CD4-positive, alpha-beta T cell (primary cell): ENCODE measurements at places on chromosomes 12 and 14.

GRCh38 chr12:28440081-28440608 is 249.9 kb downstream of the CCDC91 start:
- DNase-seq = no peak

DNA sequence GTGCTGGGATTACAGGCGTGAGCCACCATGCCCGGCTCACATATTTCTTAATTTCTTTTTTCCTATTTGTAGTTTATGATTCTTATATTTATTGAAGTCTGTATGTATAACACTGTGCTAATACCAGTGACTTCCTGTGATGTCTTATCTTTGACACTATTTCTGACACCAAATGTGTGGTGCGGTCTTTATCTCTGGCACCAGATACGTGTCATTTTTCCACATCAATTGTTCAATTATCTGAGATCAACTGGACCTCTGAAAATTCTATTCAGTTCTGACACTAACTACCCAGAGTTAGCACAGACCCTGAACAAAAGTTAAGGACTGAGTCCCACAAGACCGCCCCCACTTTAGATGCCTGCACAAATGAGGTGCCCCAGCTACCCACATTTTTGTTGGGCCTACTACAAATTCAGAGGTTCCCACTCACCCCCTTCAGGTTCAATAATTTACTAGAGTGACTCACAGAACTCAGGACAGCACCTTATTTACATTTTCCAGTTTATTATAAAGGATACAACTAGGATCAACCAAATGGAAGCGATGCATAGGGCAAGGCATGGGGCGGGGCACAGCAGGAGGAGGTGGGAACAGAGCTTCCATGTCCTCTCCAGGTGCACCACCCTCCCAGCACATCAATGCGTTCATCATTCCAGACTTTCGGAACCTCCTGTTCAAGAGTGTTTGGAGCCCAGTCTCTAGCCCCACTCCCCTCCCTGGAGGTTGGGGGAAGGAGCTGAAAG is 11.6 kb upstream of the SRSF9 start:
- peak; percentile 32 for DNase-seq

- DNase-seq = no peak
Measured at GRCh38 chr12:104734541-104735095, 223.5 kb downstream of the SLC41A2 start.

DNA sequence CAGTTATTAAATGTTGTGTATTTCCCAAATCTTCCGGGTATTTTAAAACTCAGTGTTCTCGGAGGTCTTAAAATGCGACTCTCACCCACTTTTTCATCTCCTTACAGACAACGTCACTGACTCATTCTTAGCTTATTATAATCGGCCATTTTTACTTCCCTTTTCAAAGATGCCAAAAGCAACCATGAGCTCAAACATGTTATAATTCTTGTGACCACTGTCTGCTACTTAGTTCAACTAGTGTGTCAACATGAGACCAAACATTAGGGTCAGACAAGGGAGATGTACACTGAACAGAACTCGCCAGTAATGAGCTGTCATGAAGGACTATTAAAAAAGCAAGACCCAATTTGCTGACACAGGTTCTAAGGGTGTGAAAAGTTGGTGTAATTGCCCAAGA is 4.2 kb upstream of the GRIP1 start:
- DNase-seq = no peak

- DNase-seq = no peak
Measured at GRCh38 chr14:101457301-101457935, 103.9 kb upstream of the DIO3 start.

DNA sequence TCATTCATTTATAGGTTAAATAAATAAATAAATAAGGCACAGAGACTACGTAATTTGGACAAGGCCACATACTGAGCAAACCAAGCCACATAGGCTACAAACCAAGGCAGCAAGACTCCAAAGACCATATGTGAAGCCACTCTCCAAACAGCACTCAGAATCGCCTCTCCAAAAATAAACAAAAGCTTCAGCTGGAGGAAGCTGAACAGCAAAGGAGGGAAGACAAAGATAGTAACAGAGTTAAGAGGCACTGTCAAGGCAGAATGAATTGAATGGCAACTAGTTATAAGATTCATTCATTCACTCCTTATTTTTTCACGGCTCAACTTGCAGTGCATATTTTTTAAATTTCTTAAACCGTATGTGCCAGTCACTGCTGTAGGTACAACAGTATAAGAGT is 200.5 kb upstream of the GRIP1 start:
- no peak for DNase-seq

- no peak for DNase-seq
Measured at GRCh38 chr12:113818833-113819232, 147.3 kb downstream of the RBM19 start.

DNA sequence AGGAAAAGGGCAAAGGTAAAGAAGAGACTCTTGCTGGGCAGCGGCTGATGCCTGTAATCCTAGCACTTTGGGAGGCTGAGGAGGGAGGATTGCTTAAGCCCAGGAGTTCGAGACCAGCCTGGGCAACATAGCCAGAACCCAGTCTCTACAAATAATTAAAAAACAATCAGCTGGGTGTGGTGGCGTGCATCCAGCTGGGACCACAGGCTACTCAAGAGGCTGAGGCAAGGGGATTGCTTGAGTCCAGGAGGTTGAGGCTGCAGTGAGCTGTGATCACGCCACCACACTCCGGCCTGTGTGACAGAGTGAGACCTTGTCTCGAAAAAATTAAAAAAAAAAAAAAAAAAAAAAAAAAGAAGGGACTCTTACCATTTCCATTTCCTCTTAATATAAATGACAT is 100.4 kb upstream of the USP44 start:
- DNase-seq = no peak

DNA sequence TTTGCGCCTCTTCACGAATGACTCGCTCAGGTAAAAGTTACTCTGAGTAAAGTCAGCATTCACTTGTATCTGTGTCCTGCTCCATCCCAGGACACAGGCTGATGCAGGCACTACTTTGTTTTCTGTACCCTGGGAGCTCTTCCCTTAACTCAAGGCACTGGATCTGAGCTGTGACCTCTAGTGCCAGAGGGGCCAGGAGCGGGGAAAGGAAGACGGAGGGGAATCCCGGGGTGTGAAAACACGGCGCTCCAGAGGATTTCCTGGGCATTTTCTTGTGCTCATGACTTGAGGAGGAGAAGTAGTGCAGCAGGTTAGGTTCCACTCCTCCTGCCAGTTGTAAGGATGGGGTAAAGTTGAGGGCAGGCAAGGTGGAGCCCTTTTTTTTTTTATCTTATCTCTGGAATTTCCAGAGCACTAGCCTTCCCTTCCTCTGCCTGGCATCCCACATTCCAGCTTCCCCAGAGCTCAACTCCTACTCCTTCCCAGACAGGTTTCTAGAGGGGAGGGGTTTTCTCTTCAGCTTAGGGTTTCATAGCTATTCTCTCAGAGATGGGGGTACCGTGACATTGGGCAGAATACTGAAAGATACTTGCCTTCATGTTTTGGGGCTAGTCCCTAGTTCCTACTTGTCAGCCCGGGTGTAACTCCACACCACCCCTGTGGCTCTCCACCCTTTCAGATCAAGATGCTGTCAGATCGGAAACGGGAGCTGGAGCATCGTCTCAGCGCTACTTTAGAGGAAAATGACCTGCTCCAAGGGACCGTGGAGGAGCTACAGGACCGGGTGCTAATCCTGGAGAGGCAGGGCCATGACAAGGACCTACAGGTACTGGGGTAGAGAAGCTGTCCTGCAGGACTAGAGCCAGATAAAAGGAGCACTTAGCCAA is 52.3 kb downstream of the RAB35 start:
- no peak for DNase-seq

DNA sequence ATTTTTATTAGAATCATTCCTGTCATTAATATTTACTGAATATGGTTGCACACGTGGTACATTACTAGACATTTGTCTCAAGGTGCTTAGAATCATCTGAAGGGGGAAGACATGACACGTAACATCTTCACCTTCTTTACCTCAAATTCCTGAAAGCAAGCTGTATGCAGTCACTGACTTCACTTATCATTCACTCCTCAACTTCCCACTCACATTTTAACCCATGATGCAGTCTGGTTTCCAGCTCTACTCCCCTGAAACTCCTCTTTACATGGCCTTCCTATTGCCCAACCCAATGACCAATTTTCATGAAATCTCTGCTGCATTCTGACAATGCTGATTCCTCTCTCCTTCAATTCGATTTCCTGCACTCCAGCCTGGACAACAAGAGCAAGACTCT is 5.8 kb upstream of the PSMC6 start:
- DNase-seq = no peak

DNA sequence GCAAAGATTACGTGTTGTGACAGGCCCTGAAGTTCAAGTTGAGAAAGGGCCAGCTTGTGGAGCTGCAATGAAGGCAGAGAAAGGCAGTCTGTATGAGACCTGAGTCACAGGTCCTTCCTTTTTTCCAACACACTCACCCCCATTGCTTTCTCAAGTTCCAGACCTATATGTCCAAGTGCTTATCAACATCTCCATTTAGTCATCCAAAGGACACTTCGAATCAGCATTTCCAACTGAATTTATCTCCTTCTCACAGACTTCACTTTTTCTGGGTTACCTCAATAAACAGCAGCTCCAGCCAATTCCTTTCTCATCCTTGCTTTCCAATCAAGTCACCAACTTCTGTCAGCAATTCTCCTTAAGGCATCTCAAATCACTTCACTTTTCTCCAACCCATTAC is 56.4 kb upstream of the KIF21A start:
- DNase-seq = no peak

DNA sequence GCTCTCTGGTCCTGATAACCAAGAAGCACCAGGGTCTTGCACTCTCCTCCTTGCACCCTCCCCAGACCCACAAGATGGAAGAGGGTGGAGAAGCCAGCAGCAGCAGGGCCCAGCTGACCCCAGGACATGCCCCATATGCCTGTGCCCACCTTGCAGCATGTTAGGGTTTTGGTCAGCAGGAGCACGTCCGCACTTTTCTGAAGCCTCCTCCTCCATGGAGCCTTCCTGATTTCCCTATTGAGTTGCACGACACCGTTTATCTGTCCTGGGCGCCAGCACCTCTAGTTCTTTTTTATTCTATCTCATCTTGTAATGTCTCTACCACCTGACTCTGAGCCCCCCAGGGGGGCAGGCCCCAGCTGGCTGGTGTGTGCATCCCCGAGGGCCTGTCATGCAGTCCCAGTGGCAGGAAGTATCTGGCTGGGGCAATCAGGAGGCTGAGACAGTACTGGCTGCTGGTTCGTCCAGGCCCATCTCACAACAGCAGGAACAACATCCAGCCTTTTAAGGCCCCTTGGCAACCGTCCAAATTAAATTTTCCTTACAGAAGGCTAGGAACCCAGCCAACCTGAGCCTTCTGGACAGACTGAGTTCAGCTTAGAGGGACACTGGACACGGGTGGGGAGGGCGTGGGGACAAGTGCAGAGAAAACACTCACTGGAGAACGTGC is 39.6 kb downstream of the CCDC85C start:
- no peak for DNase-seq

DNA sequence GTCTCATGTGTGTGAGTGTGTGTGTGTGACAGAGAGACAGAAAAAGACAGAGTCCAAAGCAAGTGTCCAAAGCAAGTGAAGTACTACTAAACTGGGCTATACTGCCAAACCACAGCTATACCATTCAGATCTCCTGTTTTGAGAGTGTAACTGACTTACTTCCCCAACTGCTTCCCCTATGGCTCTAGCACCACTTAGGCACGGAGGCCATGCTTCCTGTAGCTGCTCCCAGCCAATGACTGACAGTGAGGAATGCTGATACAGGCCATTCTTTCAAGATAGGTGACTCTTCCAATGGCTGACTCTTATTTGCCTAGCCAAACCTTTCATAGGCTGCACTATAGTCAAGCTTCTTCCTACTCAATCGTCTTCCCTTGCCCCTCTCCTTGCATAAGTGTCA is 393.2 kb downstream of the BCAT1 start:
- DNase-seq = no peak

DNA sequence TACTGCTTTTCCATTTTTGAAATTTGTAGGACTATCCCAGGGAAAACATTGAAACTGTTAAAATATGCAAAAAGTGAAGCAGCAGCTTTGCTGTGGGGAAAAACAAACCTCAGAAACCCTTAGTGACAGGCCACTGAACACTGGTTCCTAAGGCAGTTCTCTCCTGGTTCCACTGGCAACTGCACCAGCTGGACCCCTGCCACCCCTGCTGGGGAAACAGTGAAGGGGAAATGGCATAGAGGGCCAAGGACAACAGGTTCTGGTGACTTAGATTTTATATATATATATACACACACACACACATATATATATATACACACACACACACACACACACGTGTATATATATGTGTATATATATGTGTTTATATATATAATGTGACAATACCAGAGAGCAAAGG is 16.2 kb upstream of the KRT7 start:
- DNase-seq = no peak

DNA sequence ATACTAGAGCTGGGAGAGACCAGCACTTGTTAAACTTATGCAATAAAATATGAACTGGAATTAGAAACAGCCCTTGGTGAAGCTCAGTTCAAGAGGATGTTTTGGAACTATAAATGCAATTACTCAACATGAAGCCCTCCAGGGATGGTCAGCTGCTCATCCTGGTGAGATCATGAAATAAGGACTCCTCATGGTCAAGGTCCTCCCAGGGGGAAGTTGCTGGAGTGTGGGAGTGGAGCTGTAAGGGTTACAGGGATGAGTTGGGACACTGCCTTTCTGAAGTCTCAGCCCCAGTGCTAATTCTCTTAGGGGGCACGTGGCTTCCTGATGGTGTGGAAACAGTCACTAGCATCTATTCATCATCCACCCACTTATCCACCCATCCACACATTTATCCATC is 301.7 kb upstream of the SFSWAP start:
- no peak for DNase-seq

DNA sequence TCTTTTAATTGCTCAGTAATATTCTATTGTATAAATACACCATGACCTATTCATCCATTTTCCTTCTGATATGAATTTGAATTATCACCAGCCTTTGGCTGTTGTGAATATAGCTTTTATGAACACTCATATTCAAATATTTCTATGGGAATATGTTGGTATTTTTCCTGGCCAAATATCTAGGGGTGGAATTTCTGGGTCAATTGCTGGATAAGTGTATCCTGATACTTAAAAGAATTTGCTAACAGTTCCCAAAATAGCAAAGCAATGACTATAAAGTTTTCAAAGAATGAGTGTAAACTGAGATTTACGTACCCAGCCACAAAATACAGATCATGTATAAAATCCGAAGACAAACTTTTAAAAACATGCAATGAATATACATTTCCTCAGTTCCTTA is 148.7 kb upstream of the CLEC14A start:
- no peak for DNase-seq

- no peak for DNase-seq
Measured at GRCh38 chr14:32087173-32087861, 10.2 kb downstream of the ARHGAP5 start.

- no peak for DNase-seq
Measured at GRCh38 chr12:80038062-80038560, 61.2 kb upstream of the OTOGL start.

GRCh38 chr12:31518680-31519227 is 72.2 kb downstream of the DENND5B start:
- DNase-seq = no peak
